Stimulated activated CD8-positive, alpha-beta memory T cell treated with anti-CD3 and anti-CD28 coated beads, Interleukin-4, amount 100 ng/mL, for 1 hour (primary cell): ENCODE measurements at places on chromosomes 7 and 10.

- no peak for DNase-seq
Measured at GRCh38 chr7:87806150-87806549, 70.0 kb downstream of the SLC25A40 start.

DNA sequence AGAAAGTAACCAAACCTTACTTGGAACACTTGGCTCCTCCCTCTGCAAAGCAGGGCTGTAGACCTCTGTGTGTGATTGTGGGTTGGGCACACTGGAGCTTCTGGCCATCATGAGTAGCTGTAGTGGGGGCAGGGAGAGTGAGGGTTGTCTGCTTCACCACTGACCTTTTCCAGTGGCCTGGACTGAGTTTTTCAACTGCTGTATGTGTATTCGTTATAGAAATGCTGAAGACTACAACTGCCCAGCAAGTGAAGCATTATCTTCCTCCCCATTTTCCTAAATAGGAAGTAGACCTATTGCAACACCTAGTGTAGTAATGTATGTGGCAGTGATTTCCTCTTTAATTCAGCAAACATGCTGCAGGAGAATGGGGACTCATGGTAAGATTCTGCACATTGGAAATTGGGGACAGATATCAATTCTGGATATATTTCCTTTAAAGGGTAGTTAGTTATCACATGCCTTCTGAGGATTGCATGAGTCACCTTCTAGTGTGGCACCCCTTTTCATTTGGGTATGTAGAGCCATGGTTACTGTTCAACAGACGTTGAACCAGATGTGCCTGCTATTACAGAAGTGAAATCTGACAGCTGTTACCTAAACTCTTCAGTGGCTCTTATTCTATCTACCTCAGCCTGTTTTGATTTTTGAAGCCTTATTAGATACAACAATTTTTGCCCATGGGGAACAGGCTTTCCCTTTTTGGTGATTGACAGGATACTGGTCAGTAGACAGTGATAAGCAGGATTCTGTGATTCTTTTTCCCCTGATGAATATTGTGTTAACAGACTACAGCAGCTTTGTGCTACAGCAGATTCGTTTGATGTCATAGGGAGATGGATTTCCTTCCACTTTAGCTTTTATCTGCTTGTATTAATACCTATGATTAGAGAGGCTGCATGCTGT, 130.9 kb downstream of the SND1 start:
- DNase-seq, result no peak

GRCh38 chr10:18659819-18660535, 746 bp downstream of the ARL5B start:
- DNase-seq, result no peak

GRCh38 chr7:68712956-68713495, 885.2 kb upstream of the AUTS2 start:
- DNase-seq, result no peak

GRCh38 chr7:155009570-155010157, 6.7 kb upstream of the PAXIP1 start:
- no peak for DNase-seq

GRCh38 chr10:91022390-91022789, 101.5 kb upstream of the ANKRD1 start:
- no peak for DNase-seq
